Muscle of arm (tissue), 14 donors: ENCODE measurements at places on chromosomes 7 and 10. TPM values are rescaled to one million over a fixed set of nuclear protein-coding genes. Genes with fewer than 3 reads are reported as not detected.

GRCh38 chr7:10740805-10741204 is 232.9 kb upstream of the PHF14 start:
- DNase-seq = no peak

Gene NEUROD6
- 0.11 TPM for polyA plus RNA-seq

- DNase-seq = no peak
Measured at GRCh38 chr10:126090911-126091728, 194.8 kb downstream of the FANK1 start.

DNA sequence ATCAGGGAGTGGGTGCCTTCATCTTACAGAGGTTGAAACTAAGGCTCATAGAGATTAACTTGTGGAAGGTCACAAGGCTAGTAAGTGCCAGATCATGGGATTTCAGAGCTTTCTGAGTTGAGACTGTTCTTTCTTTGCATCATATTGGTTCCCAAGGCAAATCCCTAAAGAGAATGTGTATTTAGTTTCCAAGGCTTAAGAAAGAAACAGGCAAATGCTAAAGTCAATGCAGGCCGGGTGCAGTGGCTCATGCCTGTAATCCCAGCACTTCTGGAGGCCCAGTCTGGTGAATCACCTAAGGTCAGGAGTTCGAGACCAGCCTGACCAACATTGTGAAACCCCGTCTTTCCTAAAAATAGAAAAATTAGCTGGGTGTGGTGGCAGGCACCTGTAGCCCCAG is 19.8 kb downstream of the CDK1 start:
- no peak for DNase-seq

Gene CDK1
- polyA plus RNA-seq = 38.6 TPM

- DNase-seq = no peak
Measured at GRCh38 chr7:157557263-157557662, 220.5 kb downstream of the DNAJB6 start.

Gene THSD7A
- polyA plus RNA-seq = 6.0 TPM

DNA sequence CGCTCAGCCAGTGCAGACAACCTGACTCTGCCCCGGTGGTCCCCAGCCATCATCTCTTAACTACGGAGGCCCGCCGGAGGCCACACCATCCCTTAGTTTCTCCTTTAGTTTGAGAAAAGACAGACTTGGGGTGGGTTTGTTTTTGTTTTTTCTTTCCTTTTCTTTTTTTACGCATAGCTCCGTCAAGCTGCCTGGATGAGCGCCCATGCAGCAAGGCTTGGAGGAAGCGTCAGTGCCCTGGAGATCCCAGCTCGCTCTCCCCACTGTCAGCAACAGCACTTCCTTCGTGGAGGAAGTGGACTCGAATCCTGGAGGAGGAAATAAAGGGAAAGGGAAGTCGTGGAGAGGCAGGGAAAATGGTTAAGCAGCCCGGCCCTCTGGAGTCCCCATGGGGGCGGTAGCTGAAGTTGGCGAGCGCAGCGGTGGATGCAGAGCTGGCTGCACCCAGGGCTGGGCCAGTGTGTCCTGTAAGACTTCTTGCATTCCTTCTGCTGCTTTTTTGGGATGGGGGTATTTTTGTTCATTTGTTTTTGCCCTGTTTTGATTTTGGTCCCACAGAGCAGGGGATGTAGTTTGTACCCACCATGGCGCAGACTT is 35.9 kb upstream of the GJD4 start:
- no peak for DNase-seq

DNA sequence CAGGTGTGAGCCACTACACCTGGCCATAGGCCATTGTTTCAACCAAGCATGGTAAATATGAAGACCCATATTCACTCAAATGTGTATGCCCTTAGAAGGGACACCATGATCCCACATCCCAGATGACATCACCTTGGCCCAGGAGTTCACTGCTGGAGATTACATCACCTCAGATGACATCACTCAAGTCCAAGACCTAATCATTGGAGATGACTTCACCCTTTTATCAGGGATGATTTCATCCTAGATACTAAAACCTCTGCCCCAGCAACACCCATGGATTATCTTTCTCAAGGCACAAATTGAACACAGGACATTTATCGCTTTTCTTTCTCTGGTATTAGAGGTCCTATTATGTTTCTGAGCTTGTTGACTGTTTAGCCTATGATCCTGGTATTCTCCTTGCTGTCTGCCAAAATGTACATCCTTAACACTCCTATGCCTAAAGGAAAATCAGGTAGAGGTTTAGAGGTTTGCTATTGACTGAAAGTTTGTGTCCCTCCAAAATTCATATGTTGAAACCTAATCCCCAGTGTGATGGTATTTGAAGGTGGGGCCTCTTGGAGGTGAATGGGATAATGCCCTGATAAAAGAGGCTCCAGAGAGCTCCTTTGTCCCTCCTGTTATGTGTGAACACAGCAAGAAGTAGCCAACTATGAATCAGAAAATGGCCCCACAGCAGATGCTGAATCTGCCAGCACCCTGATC is 9.8 kb upstream of the CYP2C18 start:
- DNase-seq = no peak

Gene NAPEPLD
- polyA plus RNA-seq = 30.9 TPM

DNA sequence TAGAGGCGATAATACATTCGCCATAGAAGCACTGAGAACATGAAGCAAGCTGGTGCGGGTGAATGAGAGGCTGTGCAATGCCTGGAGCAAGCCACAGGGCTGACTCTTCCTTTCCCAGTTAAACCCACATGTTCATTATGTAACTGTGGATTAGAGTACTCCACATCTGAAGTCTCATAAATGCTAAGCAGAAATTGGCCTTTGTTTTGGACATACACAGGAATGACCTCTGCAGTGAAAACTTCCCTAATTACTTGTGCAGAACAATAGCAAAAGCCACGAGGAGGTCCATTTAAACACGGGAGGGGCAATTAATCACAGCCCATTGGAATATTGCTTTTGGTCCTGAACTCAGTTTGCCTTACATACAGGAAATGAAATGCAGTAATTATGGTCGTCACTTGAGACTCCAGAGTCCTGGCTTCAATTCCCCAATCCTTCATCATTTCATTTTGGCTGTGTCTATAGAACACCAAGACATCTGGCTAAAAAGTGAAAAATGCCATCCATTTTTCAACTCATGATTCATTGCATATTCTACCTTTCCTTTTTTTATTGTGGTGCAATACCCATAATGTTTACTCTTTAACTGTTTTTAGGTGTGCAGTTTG is 78.7 kb upstream of the CXCL12 start:
- DNase-seq = no peak

DNA sequence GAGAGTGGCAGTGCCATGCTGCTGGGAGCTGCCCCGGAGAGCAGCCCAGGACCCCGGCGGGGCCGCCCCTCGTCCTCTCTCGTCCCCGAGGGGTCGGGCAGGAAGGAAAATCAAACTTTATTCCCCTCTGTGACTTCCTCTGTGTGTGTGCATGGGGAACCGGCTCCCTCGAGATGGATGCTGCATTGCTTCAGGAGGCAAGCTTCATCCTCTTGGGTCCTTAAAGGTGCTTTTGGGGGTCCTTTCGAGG is 726 bp downstream of the MCU start:
- no peak for DNase-seq

DNA sequence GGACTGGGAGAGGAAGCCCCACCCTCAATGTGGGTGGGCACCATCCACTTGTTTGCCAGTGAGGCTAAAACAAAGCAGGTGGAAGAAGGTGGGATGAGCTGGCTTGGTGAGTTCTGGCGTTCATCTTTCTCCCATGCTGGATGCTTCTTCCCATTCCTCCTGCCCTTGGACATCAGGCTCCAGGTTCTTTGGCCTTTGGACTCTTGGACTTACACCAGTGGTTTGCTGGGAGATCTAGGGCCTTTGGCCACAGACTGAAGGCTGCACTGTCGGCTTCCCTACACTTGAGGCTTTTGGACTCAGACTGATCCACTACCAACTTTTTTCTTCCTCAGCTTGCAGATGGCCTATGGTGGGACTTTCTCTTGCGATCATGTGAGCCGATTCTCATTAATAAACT is 106.3 kb downstream of the HERPUD2 start:
- no peak for DNase-seq

- DNase-seq = peak; percentile 61
Measured at GRCh38 chr10:27948186-27948585, 50.7 kb downstream of the ODAD2 start.

DNA sequence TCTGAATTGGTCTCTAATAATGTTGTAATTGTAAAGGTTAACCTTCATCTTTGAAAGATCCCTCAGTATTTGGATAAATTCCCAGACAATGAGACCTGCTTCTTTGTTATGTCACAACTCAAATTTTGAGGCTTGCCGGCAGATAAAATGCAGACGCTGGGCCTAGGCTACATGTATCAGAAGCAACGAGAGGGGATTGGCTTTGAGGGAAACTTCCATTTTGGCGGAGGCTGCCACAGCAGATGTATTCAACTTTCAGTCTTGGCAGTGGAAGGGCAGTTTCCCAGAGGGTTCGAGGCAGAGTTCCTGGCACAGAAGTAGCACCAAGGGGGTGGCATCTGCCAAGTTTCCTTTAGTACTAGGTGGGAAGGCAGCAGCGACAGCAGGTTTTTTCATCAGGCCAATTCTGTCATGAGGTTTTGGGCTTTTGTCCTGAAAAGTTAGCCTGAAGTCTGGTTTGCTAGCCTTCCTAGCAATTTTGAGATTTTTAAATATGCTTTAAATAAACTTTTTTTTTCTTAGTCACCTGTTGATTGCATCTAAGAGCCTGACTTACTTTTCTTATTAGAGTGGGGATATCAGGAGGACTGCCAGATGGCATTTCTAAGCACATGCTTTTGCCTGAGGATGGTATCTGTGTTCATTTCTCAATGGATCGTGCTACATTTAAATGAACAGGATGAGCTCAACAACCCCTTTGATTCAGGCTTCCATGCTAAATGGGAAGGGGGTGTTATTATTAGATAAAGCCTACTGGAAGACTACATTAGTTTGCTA is 89.5 kb upstream of the FAM3C start:
- DNase-seq = peak; percentile 60

DNA sequence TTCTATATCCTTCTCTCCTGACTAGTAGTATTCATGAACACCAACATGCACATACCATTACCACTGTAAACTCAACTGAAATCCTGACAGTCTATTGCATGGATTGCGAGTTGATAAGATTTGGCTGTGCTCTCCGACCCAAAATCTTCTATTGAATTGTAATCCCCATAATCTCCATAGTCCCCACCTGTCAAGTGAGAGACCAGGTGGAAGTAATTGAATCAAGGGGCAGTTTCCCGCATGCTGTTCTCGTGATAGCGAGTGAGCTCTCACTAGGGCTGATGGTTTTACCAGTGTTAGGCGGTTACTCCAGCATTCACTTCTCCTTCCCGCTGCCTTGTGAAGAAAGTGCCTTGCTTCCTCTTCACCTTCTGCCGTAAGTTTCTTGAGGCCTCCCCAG is 261.8 kb downstream of the PHF14 start:
- no peak for DNase-seq

GRCh38 chr7:157670490-157671357 is 333.9 kb downstream of the DNAJB6 start:
- no peak for DNase-seq

DNA sequence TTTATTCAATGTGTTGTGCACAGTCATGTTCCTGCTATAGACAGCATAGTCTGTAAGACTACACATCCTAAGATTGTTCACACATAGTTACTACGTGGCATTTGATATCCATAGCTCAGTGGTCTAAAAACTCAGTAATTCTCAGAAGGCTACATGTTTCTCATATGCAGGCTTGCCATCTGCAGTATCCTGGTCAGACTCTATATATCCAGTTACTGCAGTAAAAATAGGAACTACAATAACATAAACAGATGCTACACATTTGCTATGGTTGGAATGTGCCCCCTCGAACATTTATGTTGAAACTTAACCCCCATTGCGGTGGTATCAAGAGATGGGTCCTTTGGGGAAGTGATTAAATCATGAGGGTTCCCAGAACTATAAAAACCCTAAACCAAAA is 1377.8 kb upstream of the LRRTM3 start:
- no peak for DNase-seq

- no peak for DNase-seq
Measured at GRCh38 chr10:13485623-13486022, 43.2 kb downstream of the BEND7 start.

Gene SHTN1
- polyA plus RNA-seq = 5.6 TPM

GRCh38 chr10:86944471-86944870 is 12.9 kb downstream of the MMRN2 start:
- no peak for DNase-seq

DNA sequence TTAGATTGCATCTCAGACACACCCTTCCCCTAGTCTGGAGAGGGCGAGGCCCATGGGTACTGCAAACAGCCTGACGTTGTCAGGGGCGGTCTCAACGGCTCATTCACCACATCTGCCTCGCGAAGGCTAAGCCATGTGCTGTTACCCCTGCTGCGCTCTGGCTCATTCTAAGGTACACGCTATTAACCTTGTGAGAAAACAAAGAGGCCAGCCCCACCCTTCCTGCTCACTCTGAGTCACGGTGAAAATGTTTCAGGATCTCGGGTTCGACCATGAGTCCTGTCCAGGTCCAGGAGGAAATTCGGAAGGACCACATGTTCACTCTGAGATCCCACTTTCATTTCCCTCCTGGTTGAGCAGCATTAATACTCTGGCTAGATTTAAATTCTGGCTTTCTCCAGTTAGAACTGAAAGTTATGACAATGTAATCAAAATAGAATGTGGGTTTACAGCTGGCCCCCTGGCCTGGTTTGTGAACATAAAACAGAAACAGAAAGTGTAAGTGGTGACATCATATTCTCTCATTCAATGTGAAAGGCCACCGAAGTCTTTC is 55.2 kb downstream of the EGFR start:
- DNase-seq = no peak

DNA sequence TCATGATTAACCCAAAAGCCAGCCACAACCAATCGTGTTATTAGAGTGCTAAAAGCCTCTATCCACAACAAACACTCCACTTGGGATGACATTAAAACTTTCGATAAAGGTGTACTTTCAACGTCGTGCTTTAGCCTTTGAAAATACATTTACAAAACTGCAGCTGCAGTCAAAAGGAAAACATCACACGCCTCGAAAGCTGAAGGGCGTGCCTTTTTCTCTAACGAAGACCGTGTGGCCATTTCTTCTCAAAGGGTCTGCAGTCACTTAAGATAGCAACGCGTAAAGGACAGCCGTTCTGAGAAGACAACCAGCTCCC is 1.1 kb downstream of the ARHGAP12 start:
- DNase-seq = no peak
